ENCODE measurements at places on chromosomes 3 and 15. TPM values are rescaled to one million over a fixed set of nuclear protein-coding genes. Genes with fewer than 3 reads are reported as not detected.

Gene TMED3
- total RNA-seq, result 124 TPM

Gene SNX1
- 57.8 TPM for total RNA-seq

Gene GRK7
- total RNA-seq, result under 0.01 TPM

Gene PSMD2
- 711 TPM for total RNA-seq

Gene RGMA
- total RNA-seq, result 0.22 TPM

Gene TMEM87A
- 68.0 TPM for total RNA-seq

Gene DAPK2
- total RNA-seq, result 5.8 TPM

Data from uterine smooth muscle cell (primary cell).